Esophagus squamous epithelium (tissue), 5 donors: ENCODE measurements at places on chromosomes 2 and 18.

- DNase-seq: no peak
These were observed 405 bp downstream of the PPP3R1 start for GRCh38 chr2:68251855-68252399.

DNA sequence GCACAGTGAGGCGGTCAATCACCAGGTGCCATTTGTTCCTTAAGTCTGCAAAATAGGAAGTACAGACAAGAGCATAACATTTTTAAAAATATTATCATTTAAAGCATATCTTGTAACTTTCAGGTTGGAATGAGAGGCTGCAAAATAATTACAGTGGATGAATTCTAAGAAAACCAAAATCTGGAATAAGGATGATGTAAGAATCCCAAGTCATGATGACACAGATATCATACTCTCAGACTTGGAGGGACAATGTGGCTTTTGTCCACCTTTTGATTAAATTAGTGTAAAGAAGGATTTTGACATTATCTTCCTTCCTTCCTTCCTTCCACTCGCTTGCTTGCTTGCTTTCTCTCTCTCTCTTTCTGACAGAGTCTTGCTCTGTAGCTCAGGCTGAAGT, 244.4 kb downstream of the NAPG start:
- no peak for DNase-seq

GRCh38 chr2:119402645-119403560, 28.8 kb upstream of the TMEM37 start:
- no peak for DNase-seq

- DNase-seq: no peak
These were observed 236.5 kb upstream of the SPHKAP start for GRCh38 chr2:228417956-228418355.

DNA sequence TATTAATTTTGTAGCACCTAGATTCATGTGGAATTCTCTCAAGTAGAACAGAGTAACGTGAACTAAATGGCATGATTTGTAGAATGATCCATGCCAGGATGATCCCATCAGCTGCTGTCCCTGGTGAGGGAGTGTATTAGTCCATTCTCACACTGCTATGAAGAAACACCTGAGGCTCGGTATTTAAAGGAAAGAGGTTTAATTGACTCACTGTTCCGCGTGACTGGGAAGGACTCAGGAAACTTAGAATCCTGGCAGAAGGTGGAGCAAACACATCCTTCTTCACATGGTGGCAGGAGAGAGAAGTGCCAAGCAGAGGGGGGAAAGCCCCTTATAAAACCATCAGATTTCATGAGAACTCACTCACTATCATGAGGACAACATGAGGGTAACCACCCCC, 312.6 kb downstream of the PTPRM start:
- DNase-seq: no peak

DNA sequence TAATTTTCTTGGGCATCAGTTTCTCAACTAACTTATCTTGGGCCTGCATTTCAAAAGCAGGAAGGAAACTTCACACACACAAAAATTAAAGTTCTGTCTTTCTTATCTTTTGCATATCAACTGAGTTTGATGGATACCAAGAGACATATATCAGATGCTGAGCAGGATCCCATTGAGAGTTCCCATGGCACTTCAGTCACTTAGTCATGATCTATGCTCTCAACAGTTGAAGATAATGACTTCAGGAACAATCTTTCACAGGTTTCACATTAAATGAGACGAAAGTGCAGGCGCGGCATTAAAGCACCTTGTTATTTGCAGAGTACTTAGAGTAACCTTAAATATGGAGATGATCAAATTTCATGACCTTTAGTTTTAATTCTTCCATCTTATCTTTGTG, 2139.8 kb upstream of the CELF4 start:
- DNase-seq: no peak

DNA sequence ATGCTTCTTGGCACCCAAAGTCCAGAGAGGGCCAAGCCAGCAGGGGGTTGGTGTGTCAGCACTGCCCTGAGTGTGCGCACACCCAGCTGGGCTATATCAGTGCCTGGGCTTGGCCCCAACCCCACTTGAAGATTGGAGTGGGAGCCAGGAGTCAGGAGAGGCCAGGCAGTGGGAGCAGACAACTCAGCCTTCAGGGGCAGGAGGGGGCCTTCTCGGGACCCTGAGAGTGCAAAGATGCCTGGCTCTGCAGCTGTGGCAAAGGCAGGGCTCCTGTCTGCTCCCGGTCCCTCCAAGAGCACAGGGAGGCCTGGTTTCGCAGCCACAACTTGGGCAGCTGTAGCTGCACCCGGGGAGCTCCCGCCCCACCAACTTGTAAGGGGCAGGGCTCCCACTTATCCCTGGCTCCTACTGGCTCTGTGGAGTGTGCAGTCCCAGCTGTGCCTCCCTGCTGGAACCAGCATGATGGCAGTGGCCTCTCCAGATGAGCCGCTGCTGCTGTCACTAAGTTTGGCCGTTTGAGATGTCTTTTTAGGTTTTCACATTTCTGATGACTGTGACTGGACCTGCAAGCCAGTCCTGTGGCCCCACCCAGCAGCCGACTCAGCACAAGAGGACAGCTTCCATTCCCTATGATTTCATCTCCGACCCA, 148.8 kb upstream of the HS6ST1 start:
- no peak for DNase-seq

- DNase-seq: no peak
These were observed 33.0 kb downstream of the COL5A2 start for GRCh38 chr2:189146553-189146952.

DNA sequence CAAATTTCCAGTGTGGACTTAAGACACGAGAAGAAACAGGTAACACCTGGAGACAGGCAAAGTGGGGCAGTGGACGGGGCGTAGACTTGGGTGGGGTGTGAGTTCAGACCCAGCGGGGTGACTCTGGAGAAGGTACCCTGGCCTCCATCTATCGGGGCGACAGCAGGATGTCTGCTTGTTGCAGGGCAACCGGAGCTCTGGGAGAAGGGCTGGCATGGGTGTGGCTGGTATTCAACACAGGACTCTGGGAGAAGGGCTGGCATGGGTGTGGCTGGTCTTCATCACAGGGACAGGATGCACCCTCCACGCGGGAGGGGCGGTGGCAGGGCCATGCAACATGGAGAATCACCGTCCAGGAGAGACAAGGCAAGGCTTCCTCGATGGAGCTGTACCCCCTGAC, 198.5 kb downstream of the HDAC4 start:
- no peak for DNase-seq

DNA sequence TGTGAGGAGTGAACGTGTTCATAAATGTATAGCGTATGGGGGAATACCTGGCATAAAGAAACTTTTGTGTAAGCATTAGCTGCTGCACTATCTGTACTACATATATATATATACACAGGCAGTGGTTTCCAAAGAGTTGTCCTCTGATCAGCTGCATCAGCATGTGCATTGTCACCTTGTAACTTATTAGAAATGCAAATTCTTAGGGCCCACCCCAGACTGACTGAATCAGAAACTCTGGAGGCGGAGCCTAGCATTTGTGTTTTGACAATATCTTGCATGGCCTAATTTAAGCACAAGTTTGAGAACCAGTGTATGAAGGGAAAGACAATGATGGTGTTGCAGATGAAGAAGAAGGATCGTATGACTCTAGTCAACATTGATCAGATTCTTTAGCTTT, 299.5 kb downstream of the CCDC102B start:
- no peak for DNase-seq

- no peak for DNase-seq
These were observed at the start of gene CDKL4 for GRCh38 chr2:39243469-39244123. Gene CDKL4 (minus strand): TSS chr2:39243970.

- no peak for DNase-seq
These were observed 150.6 kb downstream of the TXNL1 start for GRCh38 chr18:56487801-56488200.

DNA sequence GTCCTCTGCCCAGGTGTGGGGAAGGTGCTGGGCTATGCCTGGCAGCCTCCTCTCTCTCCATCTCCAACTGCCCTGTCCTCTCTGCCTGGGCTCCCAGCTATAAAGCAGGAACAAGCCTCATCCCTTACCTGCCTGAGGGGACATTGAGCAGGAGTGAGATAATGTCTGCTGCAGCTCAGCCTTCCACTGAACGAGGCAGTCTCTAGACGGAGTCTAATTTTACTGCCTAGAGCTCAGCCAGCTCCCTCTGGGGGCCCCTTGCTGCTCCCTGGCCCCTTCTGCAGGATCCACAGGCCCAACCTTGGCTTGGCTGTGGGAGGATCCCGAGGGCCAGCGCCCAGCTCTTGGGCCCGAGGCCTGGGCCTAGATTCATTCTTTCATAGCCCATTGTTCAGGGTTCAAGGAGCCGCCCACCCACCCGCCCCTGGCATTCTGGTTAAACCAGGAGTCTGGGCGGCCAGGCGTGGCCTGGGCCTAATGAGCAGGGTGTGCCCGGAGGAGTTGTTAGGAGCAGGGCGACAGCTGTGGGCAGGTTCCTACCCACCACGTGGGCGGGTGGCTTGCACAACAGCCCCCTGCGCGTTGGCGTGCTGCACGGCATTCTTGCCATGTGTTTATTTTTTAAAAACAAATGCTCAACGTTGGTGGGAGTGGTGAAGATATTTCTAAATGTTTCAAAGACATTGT, 44.6 kb downstream of the FOSL2 start:
- no peak for DNase-seq

- no peak for DNase-seq
These were observed 1.4 kb downstream of the EHBP1 start for GRCh38 chr2:62706721-62707521.

DNA sequence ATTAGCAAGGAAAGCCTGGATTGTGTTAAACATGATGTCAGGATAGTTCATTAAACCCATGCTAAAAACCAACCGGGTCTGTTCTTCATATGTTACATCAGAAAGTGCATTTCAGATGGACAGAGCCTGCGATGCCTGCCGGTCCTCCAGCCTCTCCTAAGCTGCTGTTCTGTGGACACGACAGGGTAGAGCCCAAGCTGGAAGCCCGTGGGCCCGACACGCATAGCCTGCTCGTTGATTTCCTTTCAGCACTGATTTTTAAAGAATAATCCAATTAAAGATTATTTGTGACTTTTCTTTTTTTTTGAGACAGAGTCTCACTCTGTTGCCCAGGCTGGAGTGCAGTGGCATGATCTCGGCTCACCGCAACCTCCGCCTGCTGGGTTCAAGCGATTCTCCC, 797 bp downstream of the OR6B3 start:
- DNase-seq: no peak

DNA sequence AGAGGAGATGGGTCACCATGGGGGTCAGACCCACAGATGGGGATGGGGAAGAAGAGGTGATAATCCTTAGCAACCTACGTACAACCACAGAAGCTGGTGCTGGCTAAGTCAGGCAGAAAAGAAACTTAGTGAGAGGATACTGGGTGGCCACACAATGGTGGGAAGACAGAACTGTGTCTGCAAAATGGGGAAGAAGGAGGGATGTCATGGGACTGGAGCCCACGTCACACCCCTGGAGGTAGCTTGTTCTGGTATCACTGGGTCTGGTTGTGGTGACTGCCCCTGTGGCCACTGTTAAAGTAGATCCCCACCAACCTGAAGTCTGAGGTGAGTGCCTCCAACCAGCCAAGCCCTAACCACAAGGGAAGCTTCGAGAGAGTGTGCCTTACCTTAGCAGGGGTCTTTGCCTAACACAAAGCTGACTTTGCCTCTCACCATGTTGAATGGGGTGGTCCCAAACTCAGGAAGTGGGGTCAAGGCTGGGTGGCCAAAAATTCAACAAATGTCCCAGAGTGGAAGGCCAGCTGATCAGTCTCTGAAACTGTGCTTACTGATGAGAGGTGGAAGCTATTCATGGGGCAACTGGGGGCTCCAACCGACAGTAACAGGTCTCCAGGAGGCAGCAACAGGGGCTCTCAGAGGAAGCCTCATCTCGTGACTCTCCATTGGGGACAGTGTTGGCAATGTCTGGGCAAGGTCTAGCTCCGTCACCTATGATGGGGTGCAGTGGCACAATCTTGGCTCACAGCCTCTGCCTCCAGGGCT, 64.8 kb upstream of the SLC1A4 start:
- DNase-seq: no peak

GRCh38 chr18:59219672-59220163, at the start of gene GRP:
Gene GRP (plus strand): TSS chr18:59220158. CDS start chr18:59220266, 108 bp downstream.
- no peak for DNase-seq

DNA sequence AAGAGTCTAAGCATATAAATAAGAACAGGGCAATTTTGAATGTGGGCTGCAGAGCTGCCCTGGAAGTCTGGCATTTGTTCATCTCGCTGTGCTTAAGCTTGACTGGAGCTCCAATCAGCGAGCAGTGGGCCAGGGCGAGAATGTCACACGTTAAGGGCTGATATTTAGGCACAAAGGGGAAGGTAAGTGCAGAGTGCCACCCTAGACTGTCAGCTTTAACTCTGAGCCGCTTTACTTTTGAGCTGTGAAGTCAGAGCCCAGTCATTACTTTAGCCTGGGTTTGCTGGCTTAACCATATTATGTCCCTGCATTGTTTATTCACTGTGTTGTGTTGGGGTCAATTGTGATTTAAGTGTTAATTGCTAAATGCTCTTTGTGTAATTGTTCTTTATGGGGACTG, 236.1 kb upstream of the SIX3 start:
- DNase-seq: no peak

DNA sequence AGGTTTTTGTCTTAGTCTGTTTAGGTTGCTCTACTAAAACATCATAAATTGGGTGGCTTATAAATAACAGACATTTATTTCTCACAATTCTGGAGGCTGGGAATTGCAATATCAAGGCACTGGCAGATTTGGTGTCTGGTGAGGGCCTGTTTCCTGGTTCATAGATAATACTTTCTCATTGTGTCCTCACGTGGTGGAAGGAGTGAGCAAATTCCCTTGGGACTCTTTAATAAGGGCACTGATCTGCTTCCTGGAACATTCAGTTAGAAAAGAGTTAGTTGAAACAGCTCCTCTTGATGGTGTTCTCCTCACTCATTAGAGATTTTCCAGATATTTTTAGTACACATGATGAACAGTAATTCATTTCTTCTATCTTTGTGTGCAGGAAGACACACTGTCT, 22.3 kb downstream of the COL4A3 start:
- DNase-seq: no peak

DNA sequence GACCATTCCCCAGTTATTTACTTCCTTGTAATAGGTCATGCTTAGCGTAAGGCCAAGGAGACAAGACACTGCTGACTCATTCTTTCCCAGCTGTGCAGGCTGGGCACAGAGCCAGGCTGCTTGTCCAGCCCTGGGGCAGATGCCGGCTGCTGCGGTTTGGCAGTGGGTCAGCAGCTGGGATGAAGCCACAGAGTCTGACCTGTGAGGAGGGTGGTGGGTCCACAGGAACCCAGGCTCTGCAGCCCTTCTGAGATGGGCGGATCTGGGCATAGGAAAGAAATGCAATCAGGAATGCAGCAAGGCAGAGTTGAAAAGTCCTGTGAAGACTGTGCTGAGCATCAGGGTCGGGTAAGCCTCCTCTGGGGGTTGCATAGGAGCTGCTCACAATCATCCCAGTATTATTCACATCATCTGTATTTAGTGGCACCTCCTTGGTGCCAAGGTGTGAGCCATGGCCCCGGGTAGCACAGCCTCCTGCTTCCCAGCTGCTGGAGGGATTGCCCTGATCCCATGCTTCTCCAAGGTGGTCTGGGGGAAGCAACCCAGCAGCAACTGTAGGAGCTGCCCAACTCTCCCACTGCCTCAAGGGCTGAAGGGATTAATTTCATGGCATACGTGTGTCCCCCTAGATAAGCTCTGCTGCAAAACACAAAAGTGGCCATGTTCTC, 139.0 kb downstream of the DDX1 start:
- peak; percentile 30 for DNase-seq

GRCh38 chr18:36812678-36813077, 16.1 kb downstream of the TPGS2 start:
- no peak for DNase-seq
